ENCODE measurements at places on chromosomes 3 and 15.

DNA sequence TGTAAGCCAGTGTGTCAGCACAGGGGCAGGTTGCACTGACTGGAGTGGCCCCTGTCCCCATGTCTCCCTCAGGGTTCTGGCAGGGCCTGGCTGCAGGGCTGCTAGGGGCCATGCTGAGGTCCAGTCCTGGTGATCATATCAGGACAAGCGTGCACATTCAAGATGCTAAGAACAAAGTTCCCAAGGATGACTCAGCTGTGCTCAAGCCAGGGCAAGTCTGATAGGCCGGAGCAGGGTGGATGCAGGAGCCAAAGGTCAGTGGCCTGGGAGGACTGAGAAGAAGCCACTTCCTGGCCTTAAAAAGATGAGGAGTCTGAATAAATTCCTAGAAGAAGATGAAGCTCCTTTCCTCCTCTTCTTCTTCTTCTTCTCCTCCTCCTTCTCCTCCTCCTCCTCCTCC is 353.2 kb downstream of the AGBL1 start:
- no peak for DNase-seq

GRCh38 chr3:150308481-150309256 is 99.4 kb upstream of the TSC22D2 start:
- DNase-seq, result no peak

DNA sequence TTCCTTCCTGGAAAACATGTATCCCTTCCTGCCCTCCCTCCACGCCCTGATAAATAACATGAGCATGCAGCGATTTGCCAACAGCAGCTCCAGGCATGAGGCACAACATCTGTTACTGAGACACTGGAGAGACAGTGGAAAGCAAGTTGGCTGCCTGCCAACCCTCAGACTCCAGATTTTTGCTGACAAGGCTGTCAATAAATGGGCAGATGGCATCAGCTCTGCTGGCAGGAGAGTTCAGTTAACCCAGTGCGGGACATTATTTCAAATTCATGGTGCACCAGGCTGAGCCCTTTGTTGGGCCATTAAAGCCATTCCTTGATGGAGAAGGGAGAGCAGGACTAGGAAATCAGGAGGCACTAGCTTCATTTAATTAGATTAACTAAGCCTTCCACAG is 293.3 kb downstream of the MEX3B start:
- no peak for DNase-seq

DNA sequence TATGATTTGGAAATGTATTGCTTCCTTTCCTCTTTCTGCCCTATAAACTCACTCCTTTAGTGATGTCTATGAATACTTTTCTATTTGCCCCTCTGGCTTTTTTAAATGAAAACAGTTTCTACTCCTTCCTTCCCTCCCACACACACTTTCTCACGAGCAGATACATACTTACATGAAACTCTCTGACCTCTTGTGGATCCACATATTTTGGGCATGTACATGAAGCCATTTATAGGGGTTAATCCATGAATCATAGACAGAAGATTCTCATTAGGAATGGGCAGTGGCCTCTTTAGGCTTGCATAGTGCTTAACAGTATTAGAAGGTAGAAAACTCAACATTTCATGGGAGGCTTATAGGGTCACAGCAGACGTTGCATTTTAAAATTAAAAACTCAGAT is 24.8 kb downstream of the ANAPC13 start:
- DNase-seq, result no peak

- no peak for DNase-seq
Measured at GRCh38 chr3:82764521-82764920, 1003.1 kb upstream of the GBE1 start.

DNA sequence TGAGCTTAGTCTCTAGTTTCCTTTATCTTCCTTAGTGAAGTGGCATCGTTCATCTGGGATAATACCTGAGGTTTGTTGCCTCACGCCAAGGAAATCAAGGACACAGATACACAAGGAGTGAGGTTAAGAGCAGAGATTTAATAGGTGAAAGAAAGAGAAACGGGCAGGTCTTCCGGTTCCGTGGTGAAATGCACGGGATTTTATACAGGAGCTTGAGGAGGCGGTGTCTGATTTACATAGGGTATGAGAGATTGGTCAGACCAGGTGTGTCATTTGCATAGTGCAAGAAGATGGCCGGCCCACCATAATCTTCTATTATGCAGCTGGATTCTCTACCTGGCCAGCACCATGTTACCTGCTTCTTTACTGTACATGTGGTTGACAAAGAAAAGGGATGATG is 17.2 kb downstream of the ARRDC4 start:
- no peak for DNase-seq

GRCh38 chr3:59935025-59935424 is 885.2 kb upstream of the CFAP20DC start:
- no peak for DNase-seq

DNA sequence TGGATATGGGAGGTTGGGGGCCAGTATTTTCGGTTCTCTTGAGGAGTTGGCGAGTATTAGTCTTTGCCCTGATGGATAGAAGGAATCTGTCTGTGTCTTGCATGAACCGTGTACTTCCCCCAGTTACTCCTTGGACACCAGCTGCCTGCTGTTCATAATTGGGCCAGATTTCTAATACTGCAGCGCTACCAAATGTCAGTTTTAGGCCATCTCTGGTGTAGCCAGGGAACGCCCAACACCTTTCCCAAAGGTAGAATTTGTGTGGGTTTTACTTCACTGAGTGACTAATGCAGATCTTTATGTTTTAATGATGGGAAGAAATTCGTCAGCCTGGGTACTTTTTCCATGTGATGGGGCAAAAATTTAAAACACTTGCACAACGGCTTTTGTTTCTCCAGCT is 18.4 kb downstream of the FLNB start:
- no peak for DNase-seq

- no peak for DNase-seq
Measured at GRCh38 chr3:142902356-142902755, 13.5 kb upstream of the PCOLCE2 start.

GRCh38 chr15:68223171-68223570 is 6.4 kb downstream of the CLN6 start:
- no peak for DNase-seq

- DNase-seq, result no peak
Measured at GRCh38 chr3:183745300-183746098, 47.9 kb downstream of the YEATS2 start.

- DNase-seq, result no peak
Measured at GRCh38 chr15:52567871-52568600, 794 bp downstream of the ARPP19 start.

- DNase-seq, result no peak
Measured at GRCh38 chr3:42102571-42102970, 11.4 kb downstream of the TRAK1 start.

DNA sequence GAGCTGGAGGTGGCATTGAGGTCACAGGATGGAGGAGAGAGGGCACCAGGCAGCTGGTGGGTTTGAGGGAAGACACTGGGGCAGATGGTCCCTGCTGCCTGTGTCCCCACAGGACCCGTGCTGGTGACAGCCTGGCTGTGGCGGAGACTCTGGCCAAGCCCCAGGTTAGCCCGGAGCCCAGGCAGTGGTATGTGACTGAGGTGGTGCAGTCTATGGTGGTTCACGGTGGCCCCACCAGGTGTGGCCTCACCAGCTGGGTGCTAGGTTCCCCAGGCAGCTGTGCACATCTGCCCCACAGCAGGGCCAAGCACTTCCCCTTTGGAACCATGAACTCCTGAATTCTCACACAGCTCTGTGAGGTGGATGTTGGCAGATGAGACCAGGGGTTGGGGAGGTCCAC is 15.4 kb downstream of the PLXNA1 start:
- no peak for DNase-seq

- DNase-seq, result no peak
Measured at GRCh38 chr3:96416549-96417255, 397.7 kb upstream of the EPHA6 start.

- no peak for DNase-seq
Measured at GRCh38 chr3:103127737-103128136, 692.9 kb downstream of the ZPLD1 start.

DNA sequence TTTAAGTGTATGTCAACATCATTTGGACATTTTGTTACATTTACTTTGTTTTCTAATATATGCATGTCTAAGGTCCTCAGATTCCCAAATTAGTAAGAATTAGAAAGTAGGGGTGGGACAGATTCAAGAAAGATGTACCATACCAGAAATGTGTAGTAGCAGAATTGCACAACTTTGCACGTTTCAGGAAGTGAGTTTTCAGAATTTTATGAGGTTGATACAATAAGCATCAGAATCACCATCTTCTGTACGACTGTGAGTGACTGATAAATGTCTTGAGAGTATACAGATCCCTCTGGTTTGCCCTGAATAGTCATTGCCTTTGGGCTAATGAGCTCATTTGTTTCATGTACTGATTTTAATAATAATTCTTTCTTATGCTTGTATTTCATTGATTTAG is 9.3 kb downstream of the ARIH2 start:
- DNase-seq, result peak; percentile 67

DNA sequence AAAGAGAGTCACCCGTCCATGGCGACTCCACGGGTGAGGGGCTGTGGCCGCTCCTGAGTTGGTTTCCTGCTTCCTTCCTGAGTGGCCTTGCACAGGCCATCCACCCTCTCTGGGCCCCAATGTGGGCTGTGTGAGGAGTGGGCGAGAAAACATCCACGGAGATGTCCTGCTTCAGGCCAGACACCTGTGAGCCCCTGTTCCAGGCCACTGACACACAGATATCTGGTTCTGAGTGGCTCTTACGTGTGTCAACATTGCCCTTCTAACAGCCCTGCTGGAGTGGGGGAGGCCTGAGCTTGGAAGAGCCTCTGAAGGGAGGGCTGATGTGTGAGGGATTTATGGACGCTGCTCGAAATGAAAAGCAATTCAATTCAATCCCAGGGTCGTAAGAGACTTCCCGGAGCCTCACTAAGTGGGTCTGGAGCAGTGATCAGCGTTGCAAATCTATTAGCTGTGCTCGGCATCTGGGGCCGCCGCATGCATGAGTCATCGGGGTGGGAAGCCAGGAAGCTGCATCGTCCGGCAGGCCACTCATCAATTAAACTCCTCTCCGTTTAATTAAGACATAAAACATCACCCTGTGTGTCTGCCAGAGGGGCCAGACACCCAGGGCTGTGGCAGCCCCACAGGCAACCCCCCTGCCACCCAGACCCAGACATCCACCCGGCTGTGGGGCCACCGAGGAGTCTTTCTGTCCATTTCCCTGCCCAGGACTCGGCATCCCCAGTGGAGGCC is 20.0 kb upstream of the PRR23E start:
- DNase-seq, result peak; percentile 34

DNA sequence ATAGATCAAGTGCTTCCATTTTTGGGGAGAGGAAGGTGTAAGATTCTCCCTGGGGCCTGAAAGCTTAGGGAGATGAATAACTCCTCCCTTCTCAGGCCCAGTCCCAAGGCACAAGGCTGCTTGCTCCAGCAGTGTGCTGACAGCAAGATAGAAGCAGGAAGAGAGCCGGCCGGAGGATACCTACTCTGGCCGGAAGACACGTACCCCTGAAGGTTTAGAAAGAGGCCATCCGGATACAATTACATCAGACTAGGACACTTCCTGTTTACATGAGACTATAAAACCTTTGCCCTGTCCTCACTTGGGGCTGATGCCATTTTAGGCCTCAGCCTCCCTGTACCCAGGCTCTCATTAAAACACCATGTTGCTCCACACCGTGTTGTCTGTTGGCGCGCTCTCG is 329.9 kb downstream of the SV2B start:
- no peak for DNase-seq

DNA sequence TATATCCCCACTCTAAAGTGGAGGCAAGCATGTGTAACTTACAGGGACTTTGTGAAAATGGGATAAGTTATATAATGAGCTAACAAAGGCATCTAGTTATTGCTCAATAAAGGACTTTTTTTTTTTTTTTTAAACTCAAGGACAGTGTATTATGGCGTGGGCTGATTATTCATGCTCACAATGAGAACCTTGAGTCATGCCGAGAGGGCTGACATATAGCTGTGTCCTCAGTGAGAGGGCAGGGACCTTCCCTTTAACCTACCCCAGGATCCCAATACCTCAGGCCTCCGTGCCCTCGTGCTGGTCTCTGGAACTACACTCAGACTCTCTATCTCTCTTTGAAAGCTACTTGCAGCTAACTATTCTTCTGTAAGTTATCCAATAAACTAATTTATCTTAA is 319.9 kb upstream of the ICE2 start:
- DNase-seq, result no peak

DNA sequence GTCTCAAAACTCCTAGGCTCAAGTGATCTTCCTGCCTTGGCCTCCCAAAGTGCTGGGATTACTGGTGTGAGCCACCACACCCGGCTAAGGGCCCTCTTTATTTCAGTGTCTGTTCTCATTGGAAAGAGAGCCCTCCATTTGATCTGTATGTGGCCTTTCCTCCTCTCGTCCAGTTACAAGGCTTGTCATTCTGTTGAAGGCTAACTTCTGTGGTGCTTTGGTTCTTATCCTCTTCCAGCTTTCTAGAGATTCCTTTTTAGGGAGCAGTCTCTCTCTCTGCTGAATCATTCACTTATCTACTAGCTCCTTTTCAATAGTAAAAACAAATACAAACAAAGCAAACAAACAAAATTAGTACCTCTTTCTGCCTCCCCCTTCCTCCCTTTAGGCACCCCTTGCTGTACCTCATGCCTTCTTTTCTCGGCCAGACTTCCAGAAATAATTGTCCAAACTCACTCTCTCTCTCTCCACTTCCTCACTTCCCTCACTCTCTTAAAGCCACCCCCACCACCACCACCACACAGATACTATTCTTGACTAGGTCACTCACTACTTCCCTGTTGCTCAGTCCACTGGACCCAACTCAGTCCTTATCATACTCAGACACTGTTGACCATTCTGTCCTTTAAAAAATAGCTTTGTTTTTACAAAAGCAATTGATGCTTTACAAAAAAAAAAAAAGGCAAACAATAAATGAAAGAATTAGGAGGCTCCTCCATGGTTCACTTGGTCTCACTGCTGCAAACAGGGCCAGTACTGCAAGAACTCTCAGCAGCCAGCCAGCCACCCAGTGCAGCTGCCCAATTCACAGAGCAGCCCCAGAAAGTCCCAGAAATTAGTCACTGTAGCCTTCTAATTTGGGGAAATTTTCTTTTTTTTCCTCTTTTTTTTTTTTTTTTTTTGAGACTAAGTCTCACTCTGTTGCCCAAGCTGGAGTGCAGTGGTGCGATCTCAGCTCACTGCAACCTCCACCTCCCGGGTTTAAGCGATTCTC is 31.7 kb upstream of the RAB11A start:
- DNase-seq, result peak; percentile 47

DNA sequence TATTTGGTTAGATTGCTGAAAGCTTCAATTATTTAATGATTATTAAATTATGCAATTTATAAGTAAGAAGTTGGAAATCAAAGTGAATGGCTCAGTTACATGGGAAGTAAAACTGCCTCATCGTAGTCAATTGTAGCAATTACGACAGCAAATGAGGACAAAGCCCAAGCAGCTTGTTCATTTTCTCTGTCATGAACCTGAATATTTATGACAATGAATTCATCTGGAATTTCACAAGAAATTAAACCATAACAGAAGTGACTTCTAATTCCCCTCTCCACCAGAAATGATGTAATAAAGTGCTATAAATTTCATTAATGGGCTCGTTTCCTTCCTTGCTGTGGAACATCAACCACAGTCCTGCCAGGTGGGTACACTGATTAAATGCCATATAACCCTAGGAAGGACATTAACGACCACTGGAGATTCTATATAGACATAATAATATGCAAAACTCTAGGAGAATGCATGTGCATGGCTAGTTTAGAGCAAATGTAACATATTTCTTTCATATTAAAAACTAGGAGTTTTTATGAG is 273.8 kb upstream of the DCBLD2 start:
- DNase-seq, result no peak

- no peak for DNase-seq
Measured at GRCh38 chr3:184011937-184012889, 5.5 kb downstream of the ABCC5 start.

Measured in NB4 (cell line).